ENCODE measurements at places on chromosomes 7 and 10.

DNA sequence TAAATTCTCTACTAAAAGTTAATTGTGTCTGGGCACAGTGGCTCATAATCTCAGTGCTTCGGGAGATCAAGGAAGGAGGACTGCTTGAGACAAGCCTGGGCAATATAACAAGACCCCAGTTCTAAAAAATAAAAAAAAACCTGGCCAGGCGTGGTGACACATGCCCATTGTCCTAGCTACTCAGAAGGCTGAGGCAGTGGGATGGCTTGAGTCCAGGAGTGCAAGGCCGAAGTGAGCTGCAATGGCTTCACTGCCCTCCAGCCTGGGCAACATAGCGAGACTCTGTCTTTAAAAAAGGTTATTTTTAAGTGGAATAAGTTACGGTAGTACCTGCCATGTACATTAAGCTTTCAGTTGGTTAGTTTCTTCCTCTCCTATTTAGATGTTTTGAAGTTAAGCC, 28.9 kb downstream of the CDK14 start:
- no peak for DNase-seq

GRCh38 chr10:3805791-3806461, 20.9 kb upstream of the KLF6 start:
- DNase-seq: peak; percentile 32

DNA sequence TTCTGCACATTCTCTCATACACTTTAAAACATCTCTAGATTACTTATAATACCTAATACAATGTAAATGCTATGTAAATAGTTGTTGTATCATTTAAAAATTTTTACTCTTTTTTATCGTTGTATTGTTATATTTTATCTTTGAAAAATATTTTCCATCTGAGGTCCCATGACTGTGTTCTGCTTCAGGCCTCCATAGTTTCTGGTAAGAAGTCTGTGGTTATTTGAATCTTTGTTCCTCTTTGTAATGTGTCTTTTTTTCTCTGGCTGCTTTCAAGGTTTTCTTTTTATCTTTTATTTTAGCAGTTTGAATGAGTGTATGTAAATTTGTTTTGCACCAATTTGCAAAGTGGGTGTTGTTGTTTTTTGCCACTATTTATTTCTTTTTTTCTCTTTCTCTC, 263.1 kb downstream of the RPS24 start:
- no peak for DNase-seq

- no peak for DNase-seq
Measured at GRCh38 chr10:85986777-85987176, 379.8 kb downstream of the GRID1 start.

Measured in effector memory CD8-positive, alpha-beta T cell (primary cell).